ENCODE measurements at places on chromosomes 1 and 21. TPM values are rescaled to one million over a fixed set of nuclear protein-coding genes. Genes with fewer than 3 reads are reported as not detected.

The WNT2B gene
- total RNA-seq = 1.8 TPM

The SLAMF1 gene
- total RNA-seq = not detected

The BRINP3 gene
- 117 TPM for total RNA-seq

The KIF26B gene
- total RNA-seq = 19.4 TPM
